Psoas muscle (tissue), 8 donors: ENCODE measurements at places on chromosomes 2 and 18. TPM values are rescaled to one million over a fixed set of nuclear protein-coding genes. Genes with fewer than 3 reads are reported as not detected.

DNA sequence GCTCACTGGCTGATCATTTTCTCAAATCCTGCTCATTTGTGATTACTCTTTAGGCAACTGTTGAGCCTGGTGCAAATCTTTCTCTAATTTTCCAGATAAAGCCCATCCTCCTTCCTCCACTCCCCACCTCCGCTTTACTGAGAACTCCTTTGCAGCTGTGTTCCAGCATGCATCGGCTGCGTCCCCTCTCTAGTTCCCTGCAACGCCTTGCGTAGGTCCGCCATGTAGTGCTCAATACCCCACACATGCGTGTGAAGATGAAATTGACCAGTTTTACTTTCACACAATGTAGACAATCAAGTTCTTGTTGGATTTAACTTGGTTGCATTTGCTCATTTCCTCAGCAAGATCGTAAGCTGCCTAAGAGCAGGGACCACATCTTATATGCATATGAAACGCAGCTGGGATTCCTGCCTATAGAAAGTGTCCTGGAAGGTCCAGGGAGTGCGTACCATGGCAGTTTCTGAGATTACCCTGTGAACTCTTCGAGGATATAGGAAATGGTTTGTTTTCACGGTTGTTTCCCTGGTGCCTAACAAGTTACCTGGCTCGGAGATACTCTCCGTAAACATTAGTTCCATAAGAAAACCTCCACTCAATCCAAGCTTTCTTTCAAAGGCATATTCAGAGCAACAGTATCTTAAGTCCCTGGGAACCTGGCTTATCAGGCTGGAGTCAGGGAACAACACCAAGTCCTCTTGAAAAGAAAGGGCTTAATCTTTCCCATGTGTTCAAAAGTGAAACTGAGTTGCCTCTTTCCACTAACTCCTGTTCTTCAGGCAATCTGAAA, 766.4 kb upstream of the ID2 start:
- DNase-seq, result no peak

The GATA6 gene
- 0.36 TPM for polyA plus RNA-seq

DNA sequence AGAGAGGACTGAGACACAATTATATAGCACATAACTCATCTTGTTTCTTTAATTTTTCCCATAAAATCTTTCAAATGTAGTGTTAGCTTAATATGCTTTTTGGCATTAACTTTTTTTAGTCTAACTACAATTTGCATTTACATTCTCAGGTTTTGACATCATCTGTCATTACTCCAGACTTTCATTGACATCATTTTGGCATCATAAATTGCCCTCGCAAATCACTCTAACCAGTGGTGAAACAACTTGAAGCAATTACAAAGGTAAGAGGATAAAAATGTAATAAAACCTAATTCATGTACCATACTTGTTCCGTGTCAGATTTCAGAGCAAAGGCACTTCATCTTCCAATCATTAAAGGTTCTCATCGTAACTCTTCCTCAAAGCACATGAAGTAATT, 41.4 kb downstream of the RFX8 start:
- no peak for DNase-seq

The MARS2 gene
- 15.0 TPM for polyA plus RNA-seq

GRCh38 chr2:111705711-111706336, 178.2 kb downstream of the ANAPC1 start:
- peak; percentile 53 for DNase-seq

The CYS1 gene
- polyA plus RNA-seq, result 0.10 TPM
